ENCODE measurements at places on chromosomes 3 and 15. TPM values are rescaled to one million over a fixed set of nuclear protein-coding genes. Genes with fewer than 3 reads are reported as not detected.
A peak's percentile ranks its signal among the peaks of the same experiment; 100 is the strongest.

The PLSCR2 gene
- 2.6 TPM for total RNA-seq

The GOLGA6L7 gene
- not detected for total RNA-seq

The PFKFB4 gene
- 7.4 TPM for total RNA-seq

The SMCO1 gene
- not detected for total RNA-seq

The TNNC1 gene
- total RNA-seq: 9.4 TPM

The ZIC1 gene
- total RNA-seq: not detected

The DNAH12 gene
- 0.70 TPM for total RNA-seq

- DNase-seq: no peak
These were observed 8.9 kb downstream of the MKRN2OS start for GRCh38 chr3:12536423-12536822.

- DNase-seq: no peak
These were observed 234.4 kb downstream of the BBX start for GRCh38 chr3:107757140-107757539.

DNA sequence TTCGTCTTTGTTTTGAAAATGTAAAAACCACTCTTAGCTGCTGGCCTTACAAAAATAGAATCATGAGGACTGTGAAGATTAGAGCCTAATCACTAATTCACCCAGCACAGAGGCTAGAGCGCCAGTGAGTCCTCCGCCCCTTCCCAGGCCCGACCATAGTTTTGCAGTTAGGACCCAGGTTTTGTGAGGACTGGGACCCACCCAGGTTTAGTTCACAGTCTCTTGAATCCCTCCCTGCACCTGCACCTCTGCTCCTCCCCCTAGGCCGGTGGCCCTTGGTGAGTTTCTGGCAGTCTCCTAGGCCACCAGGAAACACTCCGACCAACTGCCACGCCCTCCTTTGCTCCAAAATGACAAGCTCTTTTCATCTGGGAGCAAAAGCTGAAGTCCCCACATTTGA, 136.0 kb upstream of the CCDC54 start:
- peak; percentile 56 for DNase-seq

DNA sequence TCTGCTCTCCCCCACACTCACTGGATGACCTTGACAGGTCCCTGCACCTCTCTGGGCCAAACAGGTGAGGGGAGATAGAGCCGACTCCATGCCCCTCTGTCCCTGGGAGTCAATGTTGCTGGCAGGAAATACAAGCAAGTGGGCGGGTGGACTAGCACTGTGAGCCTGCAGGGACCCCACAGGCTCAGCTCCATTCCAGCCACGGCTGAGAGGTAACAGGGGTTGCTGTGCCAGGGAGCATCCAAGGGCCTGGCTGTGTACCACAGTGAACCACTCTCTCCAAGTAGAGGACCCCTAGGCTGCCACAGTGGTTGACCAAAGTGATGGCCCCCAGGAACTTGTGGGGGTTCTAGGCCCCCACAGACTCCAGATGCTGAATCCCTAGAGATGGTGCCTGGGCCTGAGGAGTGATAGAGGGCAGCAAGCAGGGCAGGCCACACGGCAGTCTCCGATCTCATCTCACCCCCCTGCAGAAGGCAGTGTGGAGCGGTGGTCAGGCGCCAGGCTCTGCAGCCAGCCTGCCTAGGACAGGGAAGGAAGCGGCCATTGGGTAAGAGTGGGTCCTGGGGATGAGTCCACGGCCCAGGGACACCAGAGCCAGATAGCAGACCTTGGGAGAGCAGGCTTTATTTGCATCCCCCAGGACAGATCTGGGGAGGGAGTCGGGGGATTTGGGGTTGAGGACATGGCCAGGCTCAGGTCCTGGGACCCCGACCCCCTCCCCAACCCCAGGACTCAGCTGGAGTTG, 3.2 kb downstream of the TNNC1 start:
- no peak for DNase-seq

DNA sequence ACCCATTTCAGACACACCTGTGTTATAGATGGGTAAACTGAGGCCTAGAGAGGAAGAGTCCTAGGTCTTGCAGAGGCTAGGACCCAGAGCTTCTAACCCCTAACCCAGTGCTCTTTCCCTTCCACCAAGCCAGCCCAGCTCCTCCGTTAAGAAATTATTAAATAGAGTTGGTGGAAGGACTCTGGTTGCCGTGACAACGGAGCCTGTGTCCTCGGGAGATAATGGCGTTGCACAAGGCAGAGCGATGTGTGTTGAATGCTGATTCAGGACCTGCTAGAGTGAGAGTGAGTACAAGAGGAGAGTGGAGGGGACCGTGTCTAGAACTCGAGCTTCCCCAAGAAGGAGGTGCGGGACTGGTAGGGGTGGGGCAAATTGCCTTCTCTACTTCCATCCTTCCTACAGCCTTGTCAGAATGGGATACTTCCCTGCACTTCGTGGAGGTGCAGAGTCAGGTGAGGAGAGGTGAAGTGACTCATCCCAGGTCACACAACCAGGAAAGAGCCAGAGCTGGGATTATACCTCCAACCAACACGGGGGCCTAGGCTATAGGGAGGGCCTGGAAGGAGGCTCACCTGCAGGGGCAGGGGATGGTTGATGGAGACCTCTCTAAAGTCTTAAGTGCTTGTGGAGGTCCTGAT, 8.6 kb downstream of the SLC6A1 start:
- no peak for DNase-seq

- no peak for DNase-seq
These were observed 44.8 kb downstream of the KBTBD12 start for GRCh38 chr3:127959873-127960272.

DNA sequence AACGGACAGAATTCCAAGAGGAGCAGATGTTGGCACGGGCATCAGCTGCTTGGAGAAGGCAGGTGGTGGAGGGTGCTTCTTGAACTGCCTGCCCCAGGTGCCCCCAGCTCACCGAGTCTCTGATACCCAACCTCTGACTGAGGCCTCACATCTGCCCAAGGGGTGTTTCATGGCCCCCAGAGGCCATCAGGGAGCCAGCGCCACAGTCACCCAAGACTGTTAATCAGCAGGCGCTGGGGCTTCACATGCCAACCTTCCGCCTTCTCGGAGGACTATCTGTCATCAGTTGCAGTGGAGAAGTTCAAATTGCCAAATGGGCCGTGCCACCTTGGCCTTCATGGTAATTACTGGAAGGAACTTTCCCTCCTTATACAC, 61.9 kb upstream of the SLC6A1 start:
- peak; percentile 12 for DNase-seq

GRCh38 chr15:92611995-92612745, 43.4 kb downstream of the FAM174B start:
- DNase-seq: no peak
